ENCODE measurements at places on chromosomes 4 and X.

GRCh38 chrX:40109288-40110008 is 11.7 kb upstream of the BCOR start:
- DNase-seq: peak; percentile 68
- H3K36me3 ChIP-seq: no peaks in the 10 kb centered on the region
- H3K27ac ChIP-seq: peak overlapping the region; percentile 92
- no peaks in the 10 kb centered on the region for H3K27me3 ChIP-seq
- H3K4me3 ChIP-seq: peak overlapping the region; percentile 55
- H3K4me1 ChIP-seq: no peaks in the 10 kb centered on the region

DNA sequence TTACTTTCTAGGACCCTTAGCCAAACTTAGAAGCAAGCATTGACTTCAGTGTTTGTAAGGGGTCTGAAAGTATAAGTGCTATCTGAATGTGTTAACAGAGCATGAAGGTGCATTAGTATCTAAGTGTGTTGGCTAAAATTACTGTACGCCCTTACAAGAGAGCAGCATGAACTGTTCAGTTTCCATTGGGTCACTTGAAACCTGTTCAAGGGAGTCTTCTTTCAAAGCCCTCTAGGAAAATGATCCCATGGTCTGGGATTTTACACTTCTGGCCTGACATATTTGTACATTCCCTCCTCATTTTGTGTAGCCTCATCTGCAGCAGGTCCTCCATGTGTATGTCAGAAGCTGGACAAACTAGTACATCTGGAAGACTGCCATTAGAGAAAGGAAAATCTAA is 3.2 kb downstream of the PRDX4 start:
- H3K4me3 ChIP-seq: no peak overlapping the region
- no peaks in the 10 kb centered on the region for H3K27me3 ChIP-seq
- H3K36me3 ChIP-seq: no peaks in the 10 kb centered on the region
- H3K4me1 ChIP-seq: peaks cover 3% of the 10 kb centered on the region
- no peak for DNase-seq

GRCh38 chrX:40471965-40472648 is 108.7 kb upstream of the ATP6AP2 start:
- peak; percentile 38 for DNase-seq
- peak overlapping the region; percentile 34 for H3K27ac ChIP-seq
- H3K27me3 ChIP-seq: no peaks in the 10 kb centered on the region
- no peaks in the 10 kb centered on the region for H3K4me1 ChIP-seq

DNA sequence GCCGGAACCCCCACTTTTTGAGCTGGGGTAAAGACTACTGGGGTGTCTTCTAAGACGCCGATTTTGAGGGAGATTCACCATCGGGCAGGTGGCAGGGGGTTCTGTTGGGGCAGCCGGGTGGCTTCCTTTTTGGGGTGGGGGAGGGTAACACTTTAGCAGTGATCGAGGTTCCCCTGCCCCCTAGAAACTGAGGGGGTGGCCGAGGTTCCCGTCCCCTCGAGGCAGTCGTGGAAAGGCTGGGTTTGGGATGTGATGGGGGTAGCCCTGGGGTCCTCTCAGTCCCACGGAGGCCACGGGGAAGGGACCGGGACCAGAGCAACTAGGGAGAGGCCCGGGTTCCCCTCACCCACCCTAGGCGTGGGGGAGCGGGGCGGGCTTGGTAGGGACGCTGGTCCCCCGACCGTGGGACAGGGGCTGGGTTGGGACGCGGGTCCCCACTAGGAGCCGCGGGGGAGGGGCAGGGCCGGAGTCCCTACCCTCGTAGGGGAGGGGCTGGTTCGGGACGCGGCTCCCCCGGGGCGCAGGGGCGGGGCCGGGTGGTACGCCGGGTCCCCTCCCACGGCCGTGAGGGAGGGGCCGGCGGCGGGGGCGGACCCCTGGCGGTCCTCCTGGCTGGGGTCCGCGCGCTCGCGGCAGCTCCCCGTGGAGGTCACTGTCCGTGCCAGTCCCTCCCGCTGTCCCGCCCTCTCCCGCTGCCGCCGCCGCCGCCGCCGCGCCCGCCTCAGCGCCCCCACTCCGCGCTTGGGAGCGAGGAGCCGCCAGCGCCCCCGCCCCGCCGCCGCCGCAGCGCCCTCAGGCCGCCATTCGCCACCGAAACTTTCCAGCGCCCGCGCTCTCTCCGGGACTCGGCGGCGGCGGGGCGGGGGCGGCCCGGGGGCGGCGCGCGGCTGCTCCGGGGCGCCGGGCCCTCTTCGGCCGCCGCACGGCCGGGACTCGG is at the start of gene TBL1X:
Gene TBL1X (plus strand): TSS at position 624 of the 937 bp plus-strand sequence. CDS start 188,529 bp downstream, outside the sequence.
- H3K36me3 ChIP-seq: no peaks in the 10 kb centered on the region
- DNase-seq: peak; percentile 47
- peaks cover 14% of the 10 kb centered on the region for H3K4me1 ChIP-seq

GRCh38 chr4:61517144-61517543 is 317.0 kb downstream of the ADGRL3 start:
- no peaks in the 10 kb centered on the region for H3K27me3 ChIP-seq
- H3K27ac ChIP-seq: no peak overlapping the region

- no peaks in the 10 kb centered on the region for H3K4me1 ChIP-seq
- H3K27ac ChIP-seq: no peak overlapping the region
- DNase-seq: no peak
- no peaks in the 10 kb centered on the region for H3K27me3 ChIP-seq
- no peaks in the 10 kb centered on the region for H3K36me3 ChIP-seq
Observed at GRCh38 chr4:147839663-147840062, 107.8 kb downstream of the ARHGAP10 start.

DNA sequence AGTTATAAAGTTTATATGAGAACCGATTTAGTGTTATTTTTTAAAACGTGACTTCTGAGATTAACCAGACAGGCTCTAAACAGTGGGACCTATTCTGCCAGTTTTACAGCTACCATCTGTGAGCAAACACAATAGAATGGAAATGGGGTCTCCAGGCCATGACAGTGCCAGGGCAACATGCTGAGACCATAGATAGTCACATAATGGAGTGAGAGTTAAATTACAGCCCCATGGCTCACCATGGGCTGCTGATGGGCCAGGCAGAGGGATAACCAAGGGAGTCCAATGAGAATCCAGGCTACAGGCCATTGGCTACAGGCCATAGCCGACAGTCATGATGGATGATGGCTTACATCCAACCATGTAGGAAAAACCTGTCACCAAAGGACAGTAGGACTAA is 183.5 kb upstream of the NDP start:
- no peaks in the 10 kb centered on the region for H3K36me3 ChIP-seq
- no peak for DNase-seq
- H3K27me3 ChIP-seq: peaks cover 3% of the 10 kb centered on the region
- H3K4me1 ChIP-seq: no peaks in the 10 kb centered on the region

- no peaks in the 10 kb centered on the region for H3K36me3 ChIP-seq
- H3K27me3 ChIP-seq: no peaks in the 10 kb centered on the region
- H3K27ac ChIP-seq: no peak overlapping the region
- no peak overlapping the region for H3K4me3 ChIP-seq
Observed at GRCh38 chr4:74319470-74319869, 11.2 kb downstream of the EPGN start.

GRCh38 chrX:67004451-67004850 is 365.6 kb upstream of the EDA2R start:
- H3K36me3 ChIP-seq: no peaks in the 10 kb centered on the region
- no peaks in the 10 kb centered on the region for H3K4me1 ChIP-seq
- H3K27me3 ChIP-seq: no peaks in the 10 kb centered on the region
- H3K27ac ChIP-seq: no peak overlapping the region

- DNase-seq: peak; percentile 64
- peaks cover 3% of the 10 kb centered on the region for H3K4me1 ChIP-seq
- H3K4me3 ChIP-seq: peak within 1 kb of the TSS; percentile 53
- no peaks in the 10 kb centered on the region for H3K36me3 ChIP-seq
Observed at GRCh38 chr4:113979148-113979904, at the start of gene ARSJ. TSS of gene ARSJ (minus strand) at chr4:113979647. CDS start at chr4:113978834, 813 bp downstream.

DNA sequence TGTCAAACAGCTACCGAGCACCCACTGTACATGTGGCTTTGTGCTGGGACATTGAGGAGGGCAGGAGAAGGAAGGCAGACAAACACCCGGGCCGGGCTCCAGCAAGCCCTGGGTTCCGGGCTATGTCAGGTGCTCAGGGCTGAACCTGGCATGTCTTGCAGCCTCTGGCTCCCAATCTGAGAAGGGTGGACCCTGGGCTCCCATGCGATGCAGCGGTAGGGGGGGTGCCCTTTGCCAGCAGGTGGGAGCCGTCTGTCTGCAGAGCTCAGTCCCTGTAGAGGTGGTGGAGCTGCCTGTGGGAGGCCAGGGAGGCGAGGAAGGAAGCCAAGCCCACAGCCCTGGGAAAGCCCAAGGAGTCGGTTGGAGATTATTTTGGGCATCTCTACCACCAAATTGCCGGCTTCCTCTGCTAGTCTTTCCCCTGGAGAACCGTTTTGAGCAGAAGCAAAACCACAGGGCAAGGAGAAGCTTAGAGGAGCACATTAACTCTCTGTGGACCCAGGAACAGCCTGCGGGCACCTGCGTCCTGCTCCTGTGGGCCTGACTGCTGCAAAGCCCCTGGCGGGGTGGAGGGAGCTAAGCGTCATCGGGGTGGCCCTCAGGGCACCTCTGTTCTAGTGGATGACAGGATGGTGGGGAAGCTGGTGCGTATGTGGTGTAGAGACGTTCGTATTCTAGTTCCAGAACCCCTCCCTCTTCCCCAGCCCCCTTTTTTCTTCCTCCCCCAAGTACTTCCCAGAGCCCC is 10.3 kb downstream of the CPZ start:
- H3K4me3 ChIP-seq: no peak overlapping the region
- no peaks in the 10 kb centered on the region for H3K36me3 ChIP-seq
- H3K4me1 ChIP-seq: no peaks in the 10 kb centered on the region
- H3K27me3 ChIP-seq: no peaks in the 10 kb centered on the region
- no peak overlapping the region for H3K27ac ChIP-seq
- DNase-seq: no peak

GRCh38 chr4:82643994-82644733 is 82.4 kb upstream of the TMEM150C start:
- H3K36me3 ChIP-seq: no peaks in the 10 kb centered on the region
- H3K4me1 ChIP-seq: no peaks in the 10 kb centered on the region
- DNase-seq: no peak
- no peaks in the 10 kb centered on the region for H3K27me3 ChIP-seq
- H3K27ac ChIP-seq: no peak overlapping the region

GRCh38 chr4:665381-665750 is 8.7 kb downstream of the ATP5ME start:
- H3K36me3 ChIP-seq: no peaks in the 10 kb centered on the region
- DNase-seq: peak; percentile 42
- H3K4me3 ChIP-seq: no peak overlapping the region
- no peaks in the 10 kb centered on the region for H3K27me3 ChIP-seq
- H3K4me1 ChIP-seq: no peaks in the 10 kb centered on the region

DNA sequence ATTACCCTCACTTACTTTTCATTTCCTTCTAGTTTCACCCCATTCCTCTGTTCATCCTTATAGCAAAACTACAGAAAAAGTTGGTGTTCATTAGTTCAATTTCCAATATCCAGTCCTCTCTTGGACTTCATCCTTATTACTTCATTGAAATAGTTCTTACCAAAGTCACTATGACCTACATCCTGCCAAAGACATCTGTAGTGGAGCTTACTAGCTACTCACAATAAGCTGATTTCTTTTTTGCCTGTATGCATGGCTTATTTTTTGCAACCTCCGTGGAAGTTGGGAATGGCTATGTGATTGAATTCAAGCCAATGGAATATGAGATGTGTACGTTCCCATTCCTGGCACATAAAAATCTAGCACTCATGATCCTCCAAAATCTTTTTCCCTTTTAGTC is 4.6 kb upstream of the CDKL2 start:
- no peak overlapping the region for H3K4me3 ChIP-seq
- no peak overlapping the region for H3K27ac ChIP-seq
- H3K27me3 ChIP-seq: no peaks in the 10 kb centered on the region
- H3K36me3 ChIP-seq: no peaks in the 10 kb centered on the region

GRCh38 chrX:141221611-141222010 is 20.7 kb downstream of the SPANXC start:
- H3K36me3 ChIP-seq: no peaks in the 10 kb centered on the region
- no peak overlapping the region for H3K4me3 ChIP-seq
- H3K27ac ChIP-seq: no peak overlapping the region
- H3K27me3 ChIP-seq: no peaks in the 10 kb centered on the region

DNA sequence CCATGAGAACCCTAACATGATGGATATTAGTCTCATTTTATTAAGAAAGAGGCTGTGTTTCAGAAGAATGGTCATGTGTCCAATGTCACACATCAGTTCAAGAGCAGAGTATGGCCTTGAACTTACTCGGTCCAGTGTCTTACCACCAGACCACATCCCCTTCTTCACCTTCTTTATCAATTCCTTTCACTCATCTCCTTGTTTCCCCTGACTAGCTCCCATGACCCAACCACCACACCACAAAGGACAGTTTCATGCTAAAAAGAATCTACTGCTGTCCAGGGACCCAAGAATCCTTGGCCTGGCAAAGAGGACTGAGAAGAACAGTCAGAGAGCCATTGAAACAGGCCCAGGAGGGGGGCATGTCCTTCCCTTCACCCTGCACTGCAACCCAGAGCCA is 33.6 kb upstream of the MSN start:
- no peak for DNase-seq
- H3K27ac ChIP-seq: no peak overlapping the region
- no peaks in the 10 kb centered on the region for H3K36me3 ChIP-seq
- no peaks in the 10 kb centered on the region for H3K4me1 ChIP-seq
- no peaks in the 10 kb centered on the region for H3K27me3 ChIP-seq

GRCh38 chrX:42824541-42824940 is 46.6 kb upstream of the PPP1R2C start:
- no peak overlapping the region for H3K4me3 ChIP-seq
- no peak overlapping the region for H3K27ac ChIP-seq
- H3K4me1 ChIP-seq: no peaks in the 10 kb centered on the region
- no peaks in the 10 kb centered on the region for H3K36me3 ChIP-seq

DNA sequence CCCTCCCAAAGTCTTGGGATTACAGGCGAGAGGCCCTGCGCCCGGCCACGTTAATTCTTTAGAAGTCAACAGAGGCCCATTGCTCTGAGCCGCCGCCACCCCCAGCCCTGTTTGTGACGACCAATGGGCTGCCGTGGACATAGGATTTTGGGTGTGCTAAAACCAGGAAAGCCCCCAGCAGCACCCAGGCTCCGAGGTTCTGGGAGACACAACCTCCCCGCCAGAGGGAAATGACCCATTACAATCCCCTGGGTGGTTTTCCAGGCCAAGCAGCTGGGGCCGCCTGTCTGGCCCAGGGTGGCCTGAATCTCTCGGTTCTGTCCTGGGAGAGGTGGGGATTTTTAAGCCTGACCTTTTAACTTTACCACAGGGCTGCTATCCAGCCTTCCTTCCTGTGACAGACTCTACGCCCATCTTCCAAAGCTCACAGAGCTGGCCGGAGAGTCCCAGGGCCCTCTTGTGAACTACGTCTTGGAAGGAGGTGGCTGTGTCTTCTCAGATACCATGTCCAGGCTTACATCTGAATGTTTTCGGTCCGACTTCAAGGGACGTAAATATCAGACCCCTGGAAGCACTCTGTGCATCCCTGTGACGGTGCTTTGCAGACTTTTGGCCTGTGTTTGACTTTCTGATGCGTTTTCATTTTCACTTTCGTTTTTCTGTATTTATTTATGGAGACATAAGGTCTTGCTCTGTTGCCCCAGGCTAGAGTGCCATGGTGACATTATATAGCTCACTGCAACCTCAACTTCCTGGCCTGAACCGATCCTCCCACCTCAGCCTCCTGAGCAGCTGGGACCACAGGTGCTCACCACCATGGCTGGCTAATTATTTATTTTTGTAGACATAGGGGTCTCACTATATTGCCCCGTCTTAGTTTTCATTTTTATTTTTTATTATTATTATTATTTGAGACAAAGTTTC is 36.0 kb downstream of the P2RY8 start:
- H3K36me3 ChIP-seq: no peaks in the 10 kb centered on the region
- H3K27ac ChIP-seq: no peak overlapping the region
- H3K4me1 ChIP-seq: no peaks in the 10 kb centered on the region

- no peak overlapping the region for H3K4me3 ChIP-seq
- H3K4me1 ChIP-seq: peaks cover 24% of the 10 kb centered on the region
- H3K27ac ChIP-seq: no peak overlapping the region
- H3K36me3 ChIP-seq: no peaks in the 10 kb centered on the region
- H3K27me3 ChIP-seq: no peaks in the 10 kb centered on the region
Observed at GRCh38 chrX:38816155-38816554, 14.9 kb downstream of the MID1IP1 start.
